Body of pancreas (tissue), 4 donors: ENCODE measurements at places on chromosomes 3 and 15. TPM values are rescaled to one million over a fixed set of nuclear protein-coding genes. Genes with fewer than 3 reads are reported as not detected.
A peak's percentile ranks its signal among the peaks of the same experiment; 100 is the strongest.

DNA sequence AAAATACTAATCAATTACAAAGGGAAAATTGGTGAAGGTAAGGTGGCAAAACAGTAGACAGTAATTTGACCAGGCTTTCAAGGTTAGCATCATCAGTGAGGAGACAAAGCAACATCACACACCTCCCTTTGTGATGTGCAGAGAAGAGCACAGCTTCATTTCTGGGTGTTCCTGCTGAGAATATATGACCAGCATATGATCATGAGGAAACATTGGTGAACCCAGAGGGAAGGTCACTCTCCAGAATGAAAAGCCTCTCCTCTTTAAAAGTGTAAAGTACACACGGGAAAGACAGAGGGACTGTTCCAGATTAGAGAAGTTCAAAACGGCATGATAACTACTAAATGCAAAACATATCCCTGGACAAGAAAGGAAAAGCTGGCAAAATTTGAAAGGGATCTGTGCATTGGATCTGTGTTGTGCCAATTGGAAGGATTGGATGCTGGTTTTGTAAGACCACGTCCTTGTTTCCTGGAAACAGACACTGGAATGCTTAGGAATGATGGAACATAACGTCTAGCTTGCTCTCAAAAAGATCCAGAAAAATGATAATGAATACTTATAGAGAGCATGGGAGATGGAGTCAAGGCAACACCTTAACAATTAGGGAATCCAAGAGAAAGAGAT is 80.6 kb upstream of the MITF start:
- no peaks in the 10 kb centered on the region for H3K4me1 ChIP-seq
- no peak overlapping the region for H3K4me3 ChIP-seq
- no peaks in the 10 kb centered on the region for H3K36me3 ChIP-seq
- no peak overlapping the region for H3K27ac ChIP-seq

Gene CELF6
- 7.9 TPM for total RNA-seq

- H3K27me3 ChIP-seq: no peaks in the 10 kb centered on the region
- no peak for DNase-seq
- peaks cover 13% of the 10 kb centered on the region for H3K4me1 ChIP-seq
- no peaks in the 10 kb centered on the region for H3K36me3 ChIP-seq
- H3K4me3 ChIP-seq: no peak overlapping the region
Measured at GRCh38 chr3:157265931-157266330, 106.0 kb upstream of the CCNL1 start.

GRCh38 chr3:160049565-160049964 is 60.9 kb downstream of the IL12A start:
- no peaks in the 10 kb centered on the region for H3K36me3 ChIP-seq
- H3K4me3 ChIP-seq: no peak overlapping the region
- no peak for DNase-seq
- no peak overlapping the region for H3K27ac ChIP-seq

DNA sequence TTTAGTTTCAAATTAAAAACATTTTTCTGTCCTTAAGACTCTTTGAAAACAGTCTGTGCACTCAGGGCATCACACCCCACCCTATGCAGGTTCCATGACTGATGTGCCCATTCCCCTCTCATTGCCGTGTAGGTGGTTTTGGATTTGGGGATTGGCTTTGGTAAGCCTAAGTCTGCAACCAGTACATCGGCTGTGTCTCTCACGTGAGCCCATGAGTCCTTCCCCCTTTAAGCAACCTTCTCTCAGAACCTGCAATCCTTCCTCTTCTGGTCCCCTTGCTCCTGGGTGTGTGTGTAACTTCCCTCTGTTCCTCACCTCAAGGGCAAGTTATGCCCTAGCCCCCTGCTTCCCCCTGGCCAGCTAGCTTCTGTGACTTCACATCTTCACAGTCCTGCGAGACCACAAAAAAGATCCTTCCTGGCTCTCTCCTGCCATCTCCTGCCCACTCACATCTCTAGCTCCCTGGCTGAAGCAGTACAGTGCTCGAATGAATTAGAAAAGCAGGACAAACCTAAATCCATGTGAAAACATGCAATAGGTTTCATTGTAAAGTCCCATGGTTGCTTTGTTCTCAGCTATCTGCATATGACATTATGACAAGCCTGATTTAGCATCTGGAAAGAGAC is 126.7 kb downstream of the UACA start:
- DNase-seq: no peak
- H3K4me1 ChIP-seq: no peaks in the 10 kb centered on the region
- H3K27ac ChIP-seq: no peak overlapping the region
- H3K36me3 ChIP-seq: no peaks in the 10 kb centered on the region
- H3K27me3 ChIP-seq: no peaks in the 10 kb centered on the region

GRCh38 chr3:55959471-55960080 is 472.5 kb upstream of the WNT5A start:
- no peaks in the 10 kb centered on the region for H3K36me3 ChIP-seq
- no peak for DNase-seq
- no peak overlapping the region for H3K27ac ChIP-seq
- H3K27me3 ChIP-seq: no peaks in the 10 kb centered on the region

DNA sequence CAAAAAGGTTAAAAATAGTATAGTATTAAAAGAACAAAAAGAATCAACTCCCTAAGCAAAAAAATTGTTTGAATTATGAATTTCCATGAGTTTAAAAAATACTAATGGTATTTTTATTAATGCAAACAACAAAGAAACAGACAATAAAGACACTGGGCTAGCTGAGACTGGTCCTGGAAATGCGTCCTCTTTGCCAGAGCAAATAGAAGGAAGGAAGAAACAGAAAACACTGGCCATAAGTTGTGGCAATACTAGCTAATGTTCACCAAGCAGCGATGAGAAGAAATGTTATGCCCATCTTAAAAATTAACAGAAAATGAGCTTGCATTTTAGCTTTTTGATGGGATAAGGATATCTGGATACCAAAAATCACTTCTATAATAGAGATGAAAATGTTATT is 88.6 kb downstream of the TBL1XR1 start:
- H3K27me3 ChIP-seq: no peaks in the 10 kb centered on the region
- H3K27ac ChIP-seq: no peak overlapping the region
- no peak for DNase-seq
- H3K4me1 ChIP-seq: peaks cover 41% of the 10 kb centered on the region

GRCh38 chr15:89184886-89185526 is 36.4 kb downstream of the RLBP1 start:
- H3K4me3 ChIP-seq: no peak overlapping the region
- peak; percentile 39 for DNase-seq
- H3K27me3 ChIP-seq: no peaks in the 10 kb centered on the region
- peaks cover 26% of the 10 kb centered on the region for H3K36me3 ChIP-seq
- H3K27ac ChIP-seq: peak overlapping the region; percentile 26

DNA sequence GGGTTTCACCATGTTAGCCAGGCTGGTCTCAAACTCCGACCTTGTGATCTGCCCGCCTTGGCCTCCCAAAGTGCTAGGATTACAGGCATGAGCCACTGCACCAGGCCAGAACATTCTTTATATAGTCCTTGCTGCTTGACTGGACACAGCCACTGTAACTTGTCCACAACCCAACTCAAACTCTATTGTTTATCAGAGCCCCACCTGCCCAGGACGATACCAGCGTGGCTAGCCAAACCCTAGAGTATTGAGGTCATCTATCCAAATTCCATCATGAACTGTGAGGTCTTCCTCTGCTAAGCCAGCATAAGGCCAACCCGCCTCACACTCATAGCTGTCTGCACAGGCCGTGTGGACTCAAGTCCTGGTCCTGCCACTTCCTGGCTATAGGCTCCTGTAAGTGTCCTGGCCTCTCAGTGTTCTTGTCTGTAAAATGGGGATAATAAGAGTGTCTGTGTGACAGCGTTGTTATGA is 63.9 kb downstream of the DAPK2 start:
- no peaks in the 10 kb centered on the region for H3K36me3 ChIP-seq
- peaks cover 22% of the 10 kb centered on the region for H3K4me1 ChIP-seq
- DNase-seq: no peak
- H3K27me3 ChIP-seq: no peaks in the 10 kb centered on the region
- H3K27ac ChIP-seq: no peak overlapping the region

DNA sequence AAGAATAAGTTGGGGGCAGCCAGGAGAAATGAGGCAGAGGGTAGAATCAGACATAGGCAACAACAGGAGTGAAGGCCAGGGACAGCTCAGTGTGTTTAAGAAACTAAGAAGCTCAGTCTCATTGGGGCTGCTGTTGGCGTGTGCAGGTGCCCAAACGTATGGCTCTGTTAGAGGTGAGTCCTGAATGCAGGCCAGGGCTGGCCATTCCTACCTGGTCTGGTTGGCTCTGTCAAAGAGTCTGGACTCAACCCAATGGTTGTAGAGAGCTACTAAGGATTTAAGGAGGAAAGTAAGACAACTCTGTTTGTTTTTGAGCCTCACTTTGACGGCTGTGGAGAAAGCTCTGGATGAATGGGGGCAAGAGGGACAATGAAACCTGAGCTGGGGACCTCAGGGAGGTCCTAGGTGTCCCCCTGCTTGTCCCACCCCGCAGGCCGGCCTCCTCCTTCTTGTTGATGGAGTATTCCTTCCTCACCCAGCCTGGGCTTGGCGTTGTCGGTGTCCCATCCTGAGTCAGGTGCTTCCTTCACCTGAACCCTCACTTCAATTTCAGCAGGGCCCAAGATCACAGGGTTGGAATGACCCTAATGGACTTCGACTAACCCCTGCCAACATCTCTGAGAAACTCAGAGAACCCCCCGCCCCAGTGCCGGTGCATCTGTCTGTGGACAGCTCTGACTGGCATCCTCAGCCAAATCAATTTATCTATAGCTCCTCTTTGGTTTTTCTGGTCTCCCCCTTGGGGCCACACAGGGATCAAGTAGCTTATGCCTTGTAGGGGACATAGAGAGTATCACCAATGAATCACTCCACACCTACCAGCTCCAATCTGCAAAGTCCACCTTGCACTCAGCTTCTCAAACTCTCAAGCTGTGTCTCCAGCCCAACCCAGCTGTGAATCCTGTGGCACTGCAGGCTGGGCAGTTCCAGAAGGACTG is 8.3 kb downstream of the ITGA11 start:
- H3K27ac ChIP-seq: no peak overlapping the region
- no peak for DNase-seq
- no peaks in the 10 kb centered on the region for H3K4me1 ChIP-seq
- no peaks in the 10 kb centered on the region for H3K36me3 ChIP-seq
- no peak overlapping the region for H3K4me3 ChIP-seq

GRCh38 chr3:104717828-104718196 is 648.9 kb upstream of the ALCAM start:
- no peaks in the 10 kb centered on the region for H3K27me3 ChIP-seq
- H3K27ac ChIP-seq: no peak overlapping the region
- no peak for DNase-seq
- H3K36me3 ChIP-seq: no peaks in the 10 kb centered on the region
- no peaks in the 10 kb centered on the region for H3K4me1 ChIP-seq
- no peak overlapping the region for H3K4me3 ChIP-seq

- no peak overlapping the region for H3K27ac ChIP-seq
- no peak overlapping the region for H3K4me3 ChIP-seq
- H3K36me3 ChIP-seq: no peaks in the 10 kb centered on the region
- DNase-seq: no peak
Measured at GRCh38 chr3:159974-160373, 36.6 kb upstream of the CHL1 start.

Gene RBM6
- 123 TPM for total RNA-seq

DNA sequence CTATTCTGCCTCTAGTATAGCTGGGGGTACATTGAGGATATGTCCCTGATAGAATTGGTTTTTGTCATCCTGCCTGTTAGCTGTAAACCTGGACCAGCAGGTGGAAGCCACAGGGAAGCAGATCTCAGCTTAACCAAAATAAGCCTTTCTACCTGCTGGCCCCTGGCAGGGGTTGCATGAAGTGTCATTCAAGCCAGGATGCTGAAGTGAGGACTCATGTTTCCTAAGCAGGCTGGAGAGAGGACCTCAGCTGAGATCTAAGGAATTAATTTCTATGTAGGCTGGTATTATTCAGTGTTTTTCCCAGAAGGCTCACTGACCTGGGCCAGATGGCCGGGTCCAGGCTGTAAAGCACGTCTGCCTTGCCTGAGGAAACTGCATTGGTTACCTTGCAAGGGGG is 128.9 kb downstream of the MEGF11 start:
- no peaks in the 10 kb centered on the region for H3K27me3 ChIP-seq
- no peak overlapping the region for H3K27ac ChIP-seq
- H3K4me1 ChIP-seq: peaks cover 6% of the 10 kb centered on the region
- H3K36me3 ChIP-seq: no peaks in the 10 kb centered on the region
- no peak overlapping the region for H3K4me3 ChIP-seq

Gene PFN2
- 17.1 TPM for total RNA-seq

DNA sequence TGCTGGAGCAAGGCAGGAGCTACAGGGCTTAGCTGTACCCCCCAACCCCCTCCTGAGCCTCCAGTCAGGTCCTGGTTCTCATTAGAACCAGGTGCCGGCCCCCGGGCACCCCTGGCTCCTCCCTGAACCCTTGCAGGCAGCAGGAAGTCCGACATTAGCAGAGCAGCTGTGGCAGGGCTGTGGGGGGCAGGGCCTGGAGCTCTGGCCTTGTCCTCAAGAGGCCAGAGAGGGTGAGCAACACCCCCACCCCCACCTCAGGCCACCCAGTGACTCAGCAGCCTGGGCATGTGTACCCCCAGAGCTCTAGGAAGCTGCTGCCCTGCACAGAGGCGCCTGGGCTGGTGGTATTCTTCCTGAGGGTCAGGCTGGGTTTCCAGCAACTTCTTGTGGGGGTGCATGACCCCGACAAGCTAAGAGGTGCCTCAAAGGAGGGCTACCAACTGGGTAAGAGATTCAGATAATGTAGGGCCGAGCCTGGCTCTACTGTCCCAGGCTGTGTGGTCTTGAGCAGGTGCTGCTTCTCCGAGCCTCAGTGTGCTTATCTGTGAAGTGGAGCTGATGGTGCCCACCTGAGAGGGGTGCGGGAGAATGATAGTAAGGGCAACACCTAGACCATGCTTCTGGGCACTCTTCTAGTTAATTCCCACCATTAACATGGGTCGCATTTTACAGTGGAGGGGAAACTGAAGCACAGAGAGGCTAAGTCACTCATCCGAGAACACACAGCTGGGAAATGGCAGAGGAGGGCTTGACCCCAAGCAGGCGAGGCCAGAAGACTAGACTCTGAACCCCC is 16.0 kb downstream of the H1-8 start:
- H3K4me3 ChIP-seq: no peak overlapping the region
- no peaks in the 10 kb centered on the region for H3K36me3 ChIP-seq
- H3K27me3 ChIP-seq: no peaks in the 10 kb centered on the region
- H3K4me1 ChIP-seq: peaks cover 11% of the 10 kb centered on the region
- DNase-seq: no peak

DNA sequence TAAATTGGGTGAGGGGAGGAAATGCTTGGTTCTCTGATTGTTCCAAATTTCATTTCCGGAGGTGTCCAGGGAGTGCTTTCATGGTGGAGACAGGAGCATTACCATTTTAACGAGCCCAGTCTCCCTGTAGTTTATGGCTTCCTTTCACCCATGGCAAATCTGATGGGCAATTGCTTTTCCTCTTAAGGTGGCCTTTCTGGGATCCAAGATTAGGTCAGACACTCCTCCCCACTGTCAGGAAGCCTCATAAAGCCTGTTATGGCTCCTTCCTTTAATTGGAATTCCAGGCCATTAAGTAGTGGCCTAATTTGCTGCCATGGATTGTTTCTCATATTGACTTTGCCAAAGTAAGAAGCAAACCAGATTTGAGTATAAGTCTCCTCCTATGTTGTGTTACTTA is 157.8 kb downstream of the PDCD6IP start:
- no peaks in the 10 kb centered on the region for H3K4me1 ChIP-seq
- H3K4me3 ChIP-seq: no peak overlapping the region
- H3K27ac ChIP-seq: no peak overlapping the region

- H3K4me1 ChIP-seq: peaks cover 4% of the 10 kb centered on the region
- no peak overlapping the region for H3K4me3 ChIP-seq
- DNase-seq: no peak
- H3K27me3 ChIP-seq: no peaks in the 10 kb centered on the region
Measured at GRCh38 chr3:196323016-196323415, 5.0 kb upstream of the DYNLT2B start.

Gene FEZF2
- total RNA-seq: not detected
